ENCODE measurements at places on chromosomes 5 and 9. TPM values are rescaled to one million over a fixed set of nuclear protein-coding genes. Genes with fewer than 3 reads are reported as not detected.

Gene CCDC192
- total RNA-seq: not detected

Gene SPOCK1
- 6.1 TPM for total RNA-seq

Gene TMEM232
- total RNA-seq: 0.99 TPM

Gene PAEP
- total RNA-seq: not detected

Gene CA9
- total RNA-seq: 2.8 TPM

Gene WNT8A
- not detected for total RNA-seq

Gene ST8SIA4
- total RNA-seq: 2.3 TPM

Gene TEK
- total RNA-seq: 2.0 TPM

Gene ANKRD20A1
- 0.87 TPM for total RNA-seq

- no peak for DNase-seq
Measured at GRCh38 chr9:76917299-76917698, 11.4 kb upstream of the PRUNE2 start.

GRCh38 chr5:149099920-149100319 lies 37.1 kb upstream of the SH3TC2 start:
- no peak for DNase-seq

DNA sequence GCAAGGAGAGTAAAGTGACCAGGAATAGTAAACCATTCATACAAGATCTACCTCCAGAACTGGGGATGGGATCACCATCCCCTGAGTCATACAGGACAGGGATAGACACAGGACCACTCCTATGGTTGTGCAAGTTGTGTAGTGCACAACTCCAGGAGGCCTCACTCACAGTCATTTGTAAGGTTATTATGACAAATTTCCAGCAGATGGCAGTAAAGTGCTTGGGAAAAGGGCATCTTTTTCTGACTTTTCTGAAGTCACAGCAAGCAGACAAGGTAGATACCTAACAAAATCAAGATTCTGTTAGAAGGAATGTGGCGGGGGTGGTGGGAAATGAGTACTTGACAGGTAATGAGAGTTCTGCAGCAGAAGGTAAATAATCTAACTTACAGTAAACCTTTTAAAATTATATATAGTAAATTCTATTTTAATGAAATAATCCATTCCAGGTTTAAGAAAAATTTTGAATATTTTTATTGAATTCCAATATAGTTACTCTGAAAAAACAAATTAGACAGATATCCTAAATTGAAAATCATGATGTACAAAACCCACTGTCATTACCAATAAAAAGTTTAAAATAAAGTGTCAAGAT lies 16.7 kb upstream of the KIF27 start:
- no peak for DNase-seq

DNA sequence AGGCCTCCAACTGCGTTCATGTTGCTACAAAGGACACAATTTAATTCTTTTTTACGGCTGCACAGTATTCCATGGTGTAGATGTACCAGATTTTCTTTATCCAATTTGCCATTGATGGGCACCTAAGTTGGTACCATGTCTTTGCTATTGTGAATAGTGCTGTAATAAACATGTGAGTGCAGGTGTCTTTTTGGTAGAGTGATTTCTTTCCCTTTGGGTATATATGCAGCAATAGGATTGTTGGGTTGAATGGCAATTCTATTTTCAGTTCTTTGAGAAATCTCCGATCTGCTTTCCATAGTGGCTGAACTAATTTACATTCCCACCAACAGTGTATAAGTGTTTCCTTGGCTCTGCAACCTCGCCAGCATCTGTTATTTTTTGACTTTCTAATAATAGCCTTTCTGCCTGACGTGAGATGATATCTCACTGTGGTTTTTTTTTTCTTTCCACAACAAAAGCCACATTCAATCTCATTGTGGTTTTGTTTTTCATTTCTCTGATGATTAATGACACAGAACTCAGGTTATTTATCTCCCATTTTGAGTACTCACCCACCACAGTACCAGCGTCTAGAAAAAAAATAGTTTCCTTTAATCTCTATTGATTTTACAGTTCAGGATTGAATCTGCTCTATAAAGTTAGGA lies 21.9 kb downstream of the ARRDC3 start:
- DNase-seq: no peak

DNA sequence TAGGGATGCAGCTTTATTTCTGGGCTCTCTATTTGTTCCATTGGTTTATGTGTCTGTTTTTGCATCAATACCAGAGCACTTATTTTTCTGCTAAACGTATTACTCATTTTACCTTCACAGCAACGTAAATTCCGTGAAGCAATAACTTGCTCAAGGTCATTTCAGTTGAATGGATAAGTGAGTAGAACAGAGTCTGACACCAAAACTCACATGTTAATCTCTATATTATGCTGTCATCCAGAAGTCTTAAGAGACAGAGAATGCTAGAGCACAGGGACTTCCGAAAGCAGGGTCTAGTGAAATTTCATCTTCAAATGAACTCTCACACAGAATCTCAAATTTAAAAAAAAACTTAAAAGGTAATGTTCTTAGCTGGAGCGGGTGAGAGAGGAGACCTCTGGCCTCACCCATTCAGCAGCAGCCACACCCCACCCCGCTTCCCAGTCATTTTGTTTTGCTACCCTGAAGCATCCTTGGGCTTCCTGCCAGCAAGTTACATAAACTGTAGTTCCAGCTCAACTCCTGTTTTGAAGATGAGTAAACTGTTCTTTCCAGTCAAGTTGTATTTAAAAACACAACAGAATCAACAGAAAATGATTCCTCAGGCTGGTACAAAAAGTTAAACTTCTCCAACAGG lies 69.3 kb downstream of the TRIM36 start:
- DNase-seq: no peak

DNA sequence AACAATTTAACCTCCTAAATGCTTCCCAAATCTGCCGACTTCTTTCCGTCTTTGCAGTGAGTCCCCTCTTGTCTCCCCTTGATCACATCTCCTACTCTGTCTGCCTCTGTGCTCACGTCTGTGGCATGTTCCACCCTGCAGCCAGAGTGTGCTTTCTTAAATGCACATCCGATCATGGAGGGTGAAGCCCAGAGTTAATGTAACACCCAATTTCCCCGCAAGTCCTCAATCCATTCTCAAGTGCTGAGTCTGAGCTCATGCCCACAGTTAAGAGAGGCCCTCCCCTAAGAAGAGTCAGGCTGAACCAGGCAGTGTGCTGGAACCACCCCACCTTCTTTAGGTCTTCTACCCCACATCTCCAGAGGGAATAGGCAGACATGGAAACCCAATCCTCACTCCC lies 164.8 kb downstream of the EPB41L4A start:
- no peak for DNase-seq

GRCh38 chr9:114080773-114081440 lies 2.8 kb upstream of the AMBP start:
- DNase-seq: peak; percentile 70

DNA sequence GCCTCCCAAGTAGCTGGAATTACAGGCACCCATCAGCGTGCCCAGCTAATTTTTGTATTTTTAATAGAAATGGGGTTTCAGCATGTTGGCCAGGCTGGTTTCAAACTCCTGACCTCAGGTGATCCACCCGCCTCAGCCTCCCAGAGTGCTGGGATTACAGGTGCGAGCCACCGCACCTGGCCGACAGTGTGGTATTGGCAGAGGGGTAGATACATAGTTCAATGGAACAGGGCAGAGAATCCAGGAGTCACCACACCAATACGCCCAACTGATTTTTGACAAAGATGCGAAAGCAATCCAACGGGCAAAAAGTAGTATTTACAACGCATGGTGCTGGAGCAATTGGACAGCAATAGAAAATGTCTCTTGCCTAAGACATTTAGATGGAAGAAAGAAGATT lies 164.0 kb upstream of the PPP1R26 start:
- DNase-seq: no peak

DNA sequence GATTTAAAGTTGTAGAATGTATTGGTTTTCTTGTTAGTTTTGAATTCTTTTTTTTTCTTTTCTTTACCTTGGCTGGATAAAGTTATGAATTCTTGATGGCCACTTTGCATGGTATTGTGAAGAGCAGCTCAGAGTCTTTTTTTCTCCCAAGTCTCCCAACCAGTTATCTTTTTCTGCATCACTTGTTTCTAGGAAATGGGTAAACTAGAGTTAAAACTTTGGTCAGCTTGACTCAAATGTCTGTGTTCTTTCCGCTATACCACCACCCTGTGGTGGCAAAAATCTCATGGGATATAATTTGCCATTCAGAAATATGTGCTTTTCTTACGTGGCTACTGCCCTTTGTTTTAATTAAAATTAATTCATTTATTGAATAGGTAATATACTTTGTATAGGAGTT lies 113.2 kb downstream of the UNC13B start:
- no peak for DNase-seq

DNA sequence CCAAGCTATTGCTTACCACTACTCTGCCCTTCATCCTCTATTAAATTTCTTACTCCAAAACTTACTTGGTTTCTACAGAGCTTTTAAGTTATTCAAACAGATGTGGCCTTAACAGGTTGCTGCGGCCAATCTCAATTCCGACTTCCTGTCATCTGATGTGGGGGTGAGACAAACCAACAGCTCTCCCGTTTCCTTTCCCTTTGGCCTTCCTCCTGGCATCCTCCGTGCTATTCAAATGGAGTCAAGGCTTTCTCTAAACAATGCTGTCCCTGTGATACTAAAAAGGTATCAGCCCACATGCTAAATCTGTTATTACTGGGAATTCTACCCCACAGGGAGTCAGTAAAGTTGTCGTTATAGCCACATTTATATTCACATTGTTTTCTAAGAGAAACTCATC lies 11.8 kb downstream of the RBM18 start:
- DNase-seq: no peak

GRCh38 chr5:57184322-57184721 lies 10.5 kb downstream of the GPBP1 start:
- no peak for DNase-seq

DNA sequence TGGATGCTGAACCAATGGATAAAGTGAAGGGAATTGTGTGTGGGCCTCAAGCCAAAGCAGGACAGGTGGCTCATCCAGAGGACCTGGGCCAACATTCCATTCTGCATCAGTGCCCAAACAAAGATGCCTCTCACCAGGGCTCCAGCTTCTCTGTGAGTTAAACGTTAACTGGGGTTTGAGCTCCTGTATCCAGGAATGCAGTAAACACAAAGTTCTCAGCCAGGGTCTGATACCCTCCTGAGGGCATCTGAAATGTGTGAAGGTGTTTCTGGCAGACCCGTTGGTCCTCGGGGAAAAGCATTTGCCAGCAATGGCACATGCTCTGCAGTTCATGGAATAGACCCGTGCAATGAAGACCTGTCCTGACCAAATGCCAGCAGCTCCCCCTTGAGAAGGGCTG lies 33.9 kb upstream of the AOPEP start:
- DNase-seq: no peak

DNA sequence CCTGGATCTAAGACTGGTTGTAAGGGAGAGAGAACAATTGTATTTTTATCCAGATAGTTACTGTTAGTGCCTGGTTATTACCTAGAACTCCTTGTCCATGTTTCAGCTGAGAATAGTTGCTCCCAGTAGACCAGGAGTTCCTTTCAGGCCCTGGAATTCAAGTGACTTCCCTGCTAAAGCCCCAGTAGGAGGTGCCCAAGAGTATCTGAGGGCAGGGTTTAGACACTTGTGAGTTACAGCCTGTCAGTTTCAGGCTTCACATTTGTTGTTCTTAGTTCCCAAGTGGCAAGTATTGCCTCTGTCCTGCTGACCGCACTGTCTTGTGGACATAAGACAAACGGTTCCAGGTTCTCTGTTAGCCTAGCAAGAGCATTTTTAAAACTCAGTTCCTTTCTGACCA lies 743.9 kb upstream of the SEMA6A start:
- DNase-seq: no peak

DNA sequence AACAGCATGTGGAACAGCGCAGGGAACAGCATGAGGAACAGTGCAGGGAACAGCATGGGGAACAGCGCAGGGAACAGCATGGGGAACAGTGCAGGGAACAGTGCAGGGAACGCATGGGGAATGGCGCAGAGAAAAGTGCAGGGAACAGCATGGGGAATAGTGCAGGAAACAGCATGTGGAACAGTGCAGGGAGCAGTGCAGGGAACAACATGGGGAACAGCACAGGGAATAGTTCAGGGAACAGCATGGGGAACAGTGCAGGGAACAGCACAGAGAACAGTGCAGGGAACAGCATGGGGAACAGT lies 2.0 kb downstream of the LCN8 start:
- DNase-seq: no peak

DNA sequence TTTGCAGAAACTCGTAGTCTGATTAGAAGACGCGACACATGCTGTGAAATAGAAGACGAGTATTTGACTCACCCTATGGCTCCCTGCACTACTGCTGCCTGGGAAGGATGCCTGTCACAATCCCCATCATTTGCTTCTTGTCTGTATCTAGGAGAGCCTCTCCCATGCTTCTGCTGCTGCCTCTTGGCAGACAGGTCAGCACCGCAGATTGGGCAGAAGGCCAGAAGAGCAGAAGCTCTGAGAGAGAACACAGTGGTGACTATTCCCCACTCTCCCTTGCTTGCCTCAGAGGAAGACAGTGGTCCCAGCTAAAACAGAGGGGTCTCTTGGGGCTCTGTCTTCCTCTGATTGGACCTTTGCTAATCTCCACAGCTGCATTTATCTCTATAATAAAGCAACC lies 84.0 kb upstream of the SMIM32 start:
- DNase-seq: no peak

DNA sequence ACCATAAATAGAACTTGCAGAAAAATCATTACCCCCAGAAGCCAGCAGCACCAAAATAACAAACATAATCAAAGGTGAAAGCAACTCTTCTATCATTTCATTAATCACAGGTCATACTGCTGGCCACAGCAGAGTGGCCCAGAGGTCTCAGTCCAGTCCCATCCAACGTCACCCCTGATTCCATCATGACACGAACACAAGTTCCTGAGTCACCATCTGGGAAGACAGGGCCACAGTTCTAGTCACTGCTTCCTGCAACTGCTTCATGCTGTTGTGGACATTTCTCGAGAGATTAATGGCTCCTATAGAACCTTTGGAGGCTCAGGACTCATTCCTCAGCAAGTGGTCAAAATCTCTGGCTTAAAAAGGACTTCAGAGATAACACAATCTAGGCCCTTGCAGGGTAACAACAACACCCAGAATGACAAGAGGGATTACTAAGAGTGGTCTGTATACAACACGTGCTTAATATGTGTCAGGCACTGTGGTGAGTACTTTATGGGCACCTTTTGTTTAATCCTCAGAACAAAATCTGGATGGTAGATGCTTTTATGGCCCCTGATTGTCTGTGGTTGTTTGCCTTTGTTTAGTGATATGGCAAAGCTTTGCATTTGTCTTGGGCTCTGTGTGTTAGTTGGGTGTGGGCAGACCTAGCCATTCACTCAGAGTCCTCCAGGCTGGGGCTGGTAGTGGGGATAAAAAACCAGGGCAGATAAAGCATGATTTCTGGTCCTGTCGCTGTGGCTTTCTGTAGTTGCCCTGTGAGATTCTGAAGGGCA lies 184.3 kb downstream of the DAB2IP start:
- no peak for DNase-seq

DNA sequence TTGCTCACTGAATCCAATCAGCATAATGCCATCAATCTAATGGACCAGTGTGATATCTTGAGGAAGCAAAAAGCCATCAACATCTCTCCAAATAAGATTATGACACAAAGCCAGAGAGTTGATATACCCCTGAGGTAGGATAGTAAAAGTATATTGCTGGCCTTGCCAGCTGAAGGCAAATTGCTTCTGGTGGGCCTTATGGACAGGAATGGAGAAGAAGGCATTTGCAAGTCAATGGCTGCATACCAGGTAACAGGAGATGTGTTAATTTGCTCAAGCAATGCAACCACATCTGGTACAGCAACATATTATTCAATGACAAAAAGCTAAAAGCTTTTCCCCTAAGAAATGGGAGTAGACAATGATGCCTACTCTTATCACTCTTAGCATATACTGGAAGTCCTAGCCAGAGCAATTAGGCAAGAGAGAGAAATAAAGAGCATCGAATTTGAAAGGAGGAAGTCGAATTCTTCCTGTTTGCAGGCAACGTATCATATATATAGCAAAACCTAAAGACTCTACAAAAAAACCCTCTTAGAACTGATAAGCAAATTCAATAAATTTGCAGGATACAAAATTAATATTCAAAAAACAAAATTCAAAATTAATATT lies 216.1 kb upstream of the RASA1 start:
- no peak for DNase-seq
